Activated naive CD4-positive, alpha-beta T cell (primary cell): ENCODE measurements at places on chromosomes 6 and 20.
A peak's percentile ranks its signal among the peaks of the same experiment; 100 is the strongest.

GRCh38 chr6:34990971-34991560 is 102.0 kb downstream of the ANKS1A start:
- no peak for DNase-seq

DNA sequence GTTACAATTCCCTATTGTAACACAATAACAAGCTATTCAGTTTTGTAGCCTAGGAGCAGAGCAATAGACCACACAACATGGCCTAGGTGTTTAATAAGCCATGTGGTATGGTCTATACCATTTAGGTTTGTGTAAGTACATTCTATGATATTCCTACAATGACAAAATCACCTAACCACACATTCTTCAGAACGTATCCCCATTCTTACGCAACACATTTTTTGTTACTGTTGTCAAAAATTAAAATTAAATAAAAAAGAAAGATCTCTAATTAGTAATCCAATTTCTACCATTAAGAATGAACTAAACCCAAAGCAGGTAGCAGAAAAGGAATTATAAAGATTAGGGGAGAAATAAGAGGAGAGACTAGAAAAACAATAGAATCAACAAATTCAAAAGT is 44.0 kb downstream of the RANBP9 start:
- no peak for DNase-seq

DNA sequence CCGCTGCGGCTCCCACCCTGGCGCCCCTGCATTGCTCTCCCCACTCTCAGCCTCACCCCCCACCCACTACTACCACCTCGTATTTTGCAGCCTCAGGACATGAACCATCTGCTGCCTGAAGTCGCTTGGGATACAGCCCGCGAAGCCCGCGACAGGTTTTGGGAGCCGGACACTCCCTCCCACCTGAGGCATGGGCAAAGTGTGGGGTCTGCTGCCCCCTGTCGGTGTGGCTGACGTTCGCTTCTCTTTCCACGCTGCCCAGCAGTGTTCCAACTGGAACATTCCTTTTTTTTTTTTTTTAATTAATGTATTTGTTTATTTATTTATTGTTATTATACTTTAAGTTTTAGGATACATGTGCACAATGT is 15.3 kb upstream of the LPA start:
- DNase-seq: no peak

DNA sequence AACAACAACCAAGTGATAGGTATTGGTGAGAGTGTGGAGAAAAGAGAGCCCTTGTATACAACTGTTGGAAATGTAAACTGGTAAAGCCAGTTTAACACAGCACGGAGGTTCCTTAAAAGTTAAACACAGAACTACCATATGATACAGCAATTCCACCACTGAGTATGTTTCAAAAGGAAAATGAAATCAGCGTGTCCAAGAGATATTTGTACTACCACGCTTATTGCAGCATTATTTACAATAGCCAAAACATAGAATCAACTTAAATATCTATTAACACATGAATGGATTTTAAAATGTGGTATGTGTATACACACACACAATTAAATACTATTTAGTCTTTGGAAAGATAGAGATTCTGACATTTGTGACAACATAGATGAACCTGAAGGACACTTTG is 1.1 kb downstream of the PTCHD4 start:
- DNase-seq: no peak

GRCh38 chr6:157789861-157790260 is 33.2 kb upstream of the SNX9 start:
- DNase-seq: no peak

- DNase-seq: no peak
Observed at GRCh38 chr6:121630716-121631115, 195.3 kb downstream of the GJA1 start.

GRCh38 chr6:63391203-63391970 is 71.6 kb upstream of the LGSN start:
- DNase-seq: no peak

- no peak for DNase-seq
Observed at GRCh38 chr6:168851460-168852375, 401.9 kb downstream of the THBS2 start.

GRCh38 chr6:31272436-31272835 is 544 bp upstream of the HLA-C start:
- DNase-seq: no peak

DNA sequence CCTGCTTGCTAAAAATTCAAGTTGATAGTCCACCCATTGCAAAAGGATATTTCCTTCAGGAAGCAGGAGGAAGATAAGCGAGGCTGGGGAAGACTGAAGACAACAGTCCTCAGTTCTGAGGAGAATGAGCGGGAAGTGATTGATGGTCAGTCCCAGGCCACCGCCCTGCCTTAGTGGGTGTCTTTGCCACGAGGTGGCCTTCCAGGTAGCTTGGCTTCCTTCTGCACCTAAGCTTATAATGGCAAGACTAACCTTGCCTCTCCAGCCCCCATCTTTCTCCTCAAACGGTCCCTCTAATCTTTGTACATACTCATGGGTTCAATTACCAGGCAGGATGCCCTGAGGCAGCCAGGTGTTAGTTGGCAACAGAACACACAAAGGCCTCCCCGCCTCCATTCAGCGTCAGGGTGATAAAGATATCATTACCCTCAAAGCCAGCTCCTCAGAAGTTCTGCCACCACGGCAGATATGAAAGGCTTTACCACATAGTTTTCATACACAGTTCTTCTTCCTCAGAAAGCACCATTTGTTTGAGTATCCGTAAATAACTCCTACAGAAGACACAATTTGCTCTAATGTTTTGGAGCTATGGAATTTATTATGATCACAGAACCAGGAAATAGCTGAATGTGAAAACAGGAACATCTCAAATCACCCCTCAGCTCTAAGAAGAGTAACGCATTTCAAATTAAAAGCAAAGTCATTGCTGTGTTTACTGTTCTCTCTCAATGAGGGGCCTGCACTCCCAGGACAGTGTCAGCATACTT is 249.4 kb downstream of the ATXN1 start:
- no peak for DNase-seq

GRCh38 chr6:149212892-149213801 is 104.4 kb upstream of the TAB2 start:
- no peak for DNase-seq

DNA sequence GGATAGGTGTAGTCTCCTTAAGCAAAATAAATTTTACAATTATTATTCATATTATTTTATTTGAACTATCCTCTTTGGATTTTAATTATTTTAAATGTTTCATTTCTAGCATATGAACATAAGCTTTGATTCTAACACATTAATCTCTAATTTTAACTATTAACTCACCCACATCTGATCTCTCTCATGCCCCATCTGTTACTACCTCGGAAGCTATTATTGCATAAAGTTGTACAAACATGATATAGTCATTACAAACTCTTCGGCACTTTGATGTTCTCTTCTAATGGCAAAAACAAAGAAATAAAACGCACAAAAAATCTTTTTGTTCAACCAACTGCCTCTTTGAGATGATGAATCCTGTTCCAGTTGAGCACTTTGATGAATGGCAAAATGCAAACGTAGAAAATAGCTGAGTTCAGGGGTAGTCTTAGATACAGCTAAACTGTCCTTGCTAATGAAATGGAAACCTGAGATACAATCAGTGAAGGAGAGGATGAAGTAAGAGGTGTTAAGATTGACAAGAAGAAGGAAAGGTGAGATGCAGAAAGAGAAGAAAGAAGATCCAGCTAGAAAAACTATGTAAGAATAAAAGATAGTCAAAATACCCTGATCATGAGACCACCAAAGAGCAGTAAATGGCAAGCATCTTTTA is 41.1 kb downstream of the EPM2A start:
- no peak for DNase-seq

GRCh38 chr6:5851261-5851757 is 155.4 kb downstream of the NRN1 start:
- DNase-seq: peak; percentile 63

GRCh38 chr20:14055127-14055742 is 59.9 kb downstream of the MACROD2 start:
- no peak for DNase-seq

DNA sequence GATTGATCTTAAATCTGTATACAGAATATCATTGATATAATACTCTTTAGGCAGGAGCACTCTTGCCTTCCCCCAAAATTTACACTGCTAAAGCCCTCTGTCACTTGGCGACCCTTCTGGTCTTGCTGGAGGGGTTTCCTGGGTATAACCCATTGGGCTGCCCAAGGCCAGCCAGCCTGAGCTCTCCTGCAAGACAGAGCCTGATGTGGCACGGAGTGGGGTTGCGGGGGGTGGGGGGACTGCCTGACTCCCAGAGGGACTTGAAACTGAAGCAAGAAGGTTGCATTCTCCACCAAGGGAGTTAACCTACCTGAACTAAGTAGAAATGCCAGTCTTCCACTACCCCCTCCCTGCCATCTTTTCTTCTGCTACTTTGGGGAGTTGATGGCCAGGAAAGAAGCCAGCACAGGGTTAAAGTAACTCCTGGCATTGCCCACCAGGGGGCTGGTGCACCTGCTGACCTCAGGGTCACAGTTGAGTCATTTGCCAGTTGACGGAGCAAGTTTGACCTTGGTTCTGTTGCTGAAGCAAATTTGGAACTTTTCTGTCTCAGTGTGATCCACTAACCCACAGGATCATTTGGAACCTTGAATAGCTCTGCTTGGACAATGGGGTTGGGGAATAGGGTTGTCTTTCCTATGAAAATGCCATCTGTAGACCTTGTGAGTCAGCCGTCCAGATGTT is 79.4 kb downstream of the ASXL1 start:
- DNase-seq: no peak

DNA sequence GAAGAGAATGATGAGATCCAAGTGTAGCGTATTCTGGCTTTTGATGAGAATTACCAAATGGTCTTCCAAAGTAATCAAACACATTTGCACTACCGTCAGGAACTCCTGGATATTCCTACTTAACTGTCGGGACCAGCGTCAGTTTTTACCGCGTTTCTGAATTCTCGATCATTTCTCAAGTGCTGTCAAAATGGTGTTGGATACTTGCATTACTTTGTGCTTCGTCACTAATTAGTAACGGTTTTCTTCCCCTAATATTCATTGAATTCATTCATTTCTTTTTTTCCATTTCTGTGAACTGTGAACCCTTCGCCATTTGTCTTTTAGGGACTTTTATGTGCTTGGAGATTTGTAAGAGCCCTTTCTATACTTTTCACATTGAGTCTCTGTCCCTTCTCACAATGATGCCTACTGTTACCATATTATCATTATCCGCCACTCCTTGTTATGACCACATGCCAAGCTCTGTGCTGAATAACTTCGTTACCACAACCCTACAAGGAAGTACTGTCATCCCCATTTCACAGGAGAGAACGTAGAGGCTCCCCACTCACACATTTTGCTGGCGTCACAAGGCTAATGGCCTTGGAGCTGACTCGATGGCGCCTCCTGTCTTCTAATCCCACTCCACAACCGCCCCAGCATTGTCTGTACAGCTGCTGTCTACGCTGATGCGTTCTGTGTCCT is 74.2 kb upstream of the QKI start:
- DNase-seq: no peak

DNA sequence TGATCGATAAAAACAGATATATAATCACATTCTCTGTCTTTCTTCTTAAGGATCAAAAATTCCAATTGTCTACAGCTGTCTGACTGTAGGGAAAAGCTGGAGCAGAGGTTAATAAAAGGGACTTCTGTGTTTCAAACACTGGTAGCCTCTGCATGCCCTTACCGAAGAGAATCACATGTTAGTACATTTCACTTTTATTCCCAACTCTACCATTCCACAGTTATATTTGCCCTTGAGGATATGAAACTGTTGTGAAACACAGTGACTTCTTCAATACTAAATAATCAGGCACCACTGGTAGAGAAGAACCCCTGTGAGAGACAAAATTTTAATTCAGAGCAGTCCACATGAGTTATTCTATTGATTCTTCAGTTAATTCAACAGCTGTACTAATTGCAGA is 1187.3 kb upstream of the CITED2 start:
- no peak for DNase-seq

- no peak for DNase-seq
Observed at GRCh38 chr20:25050082-25050481, 7.9 kb downstream of the ACSS1 start.

GRCh38 chr6:123118811-123119210 is 122.8 kb downstream of the CLVS2 start:
- DNase-seq: no peak

- DNase-seq: no peak
Observed at GRCh38 chr6:89385156-89385667, 26.9 kb downstream of the RRAGD start.

- DNase-seq: no peak
Observed at GRCh38 chr6:516213-516612, 124.7 kb downstream of the IRF4 start.

- DNase-seq: no peak
Observed at GRCh38 chr6:170463101-170463721, 89.9 kb downstream of the PSMB1 start.

DNA sequence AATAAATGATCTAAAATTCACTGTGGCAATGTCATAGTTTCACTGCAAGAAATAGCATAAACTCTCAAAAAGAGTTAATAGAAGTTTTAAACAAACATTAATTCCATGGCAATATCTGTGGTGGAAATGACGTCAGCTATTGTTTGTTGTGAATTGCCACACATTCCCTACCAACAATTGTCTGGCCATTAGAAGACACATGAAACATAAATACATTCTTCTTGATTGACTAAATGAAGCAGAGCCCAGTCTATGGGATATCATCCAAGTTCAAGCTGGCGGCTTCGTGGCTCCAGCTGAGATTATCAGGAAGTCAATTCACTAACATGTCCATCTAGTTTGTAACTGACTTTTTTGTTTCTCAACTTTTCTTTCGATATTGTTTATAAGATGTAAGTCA is 369.0 kb downstream of the ARHGAP18 start:
- no peak for DNase-seq

- no peak for DNase-seq
Observed at GRCh38 chr6:119347466-119348095, 2.0 kb downstream of the MAN1A1 start.

DNA sequence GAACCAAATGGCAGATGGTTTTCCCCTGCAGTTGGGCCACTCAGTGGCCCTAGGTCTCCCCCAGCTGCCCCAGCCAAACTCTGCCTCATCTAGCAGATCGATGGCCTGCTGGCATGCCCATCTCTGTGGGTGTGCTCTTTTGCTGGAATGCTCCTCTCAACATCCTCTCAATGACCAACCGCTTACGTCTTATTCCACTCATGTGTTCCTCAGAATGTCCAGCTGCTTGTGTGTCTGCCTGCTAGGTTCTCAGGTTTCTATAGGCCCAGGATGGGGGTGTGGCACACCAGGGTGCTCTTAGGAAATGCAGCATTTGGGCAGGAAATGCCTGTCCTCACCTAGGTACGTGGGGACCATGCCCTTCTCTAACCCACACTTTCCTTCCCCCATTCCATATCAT is 509.9 kb upstream of the SYNCRIP start:
- no peak for DNase-seq
